Non-pigmented ciliary epithelial cell (primary cell): ENCODE measurements at places on chromosomes 1 and 21.

GRCh38 chr21:21807598-21807903 is 809.3 kb downstream of the NCAM2 start:
- no peak for DNase-seq

DNA sequence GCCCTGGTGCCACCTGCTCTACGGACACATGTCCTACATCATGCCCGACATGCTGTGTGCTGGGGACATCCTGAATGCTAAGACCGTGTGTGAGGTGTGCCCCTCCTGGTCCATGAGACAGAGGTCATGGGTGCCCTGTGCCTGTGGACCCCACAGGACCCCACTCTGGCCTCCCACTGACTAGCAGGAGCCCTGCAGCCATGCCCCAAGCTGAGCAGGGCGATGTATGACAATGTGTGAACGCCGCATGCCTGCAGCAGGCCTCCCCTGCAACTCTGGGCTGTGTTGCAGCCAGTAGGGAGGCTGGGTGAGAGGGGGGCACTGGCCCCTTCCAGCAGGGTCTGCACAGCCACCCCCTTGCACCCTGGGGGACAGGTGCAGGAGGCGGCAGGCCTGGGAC is 30.0 kb downstream of the PRSS38 start:
- no peak for DNase-seq

DNA sequence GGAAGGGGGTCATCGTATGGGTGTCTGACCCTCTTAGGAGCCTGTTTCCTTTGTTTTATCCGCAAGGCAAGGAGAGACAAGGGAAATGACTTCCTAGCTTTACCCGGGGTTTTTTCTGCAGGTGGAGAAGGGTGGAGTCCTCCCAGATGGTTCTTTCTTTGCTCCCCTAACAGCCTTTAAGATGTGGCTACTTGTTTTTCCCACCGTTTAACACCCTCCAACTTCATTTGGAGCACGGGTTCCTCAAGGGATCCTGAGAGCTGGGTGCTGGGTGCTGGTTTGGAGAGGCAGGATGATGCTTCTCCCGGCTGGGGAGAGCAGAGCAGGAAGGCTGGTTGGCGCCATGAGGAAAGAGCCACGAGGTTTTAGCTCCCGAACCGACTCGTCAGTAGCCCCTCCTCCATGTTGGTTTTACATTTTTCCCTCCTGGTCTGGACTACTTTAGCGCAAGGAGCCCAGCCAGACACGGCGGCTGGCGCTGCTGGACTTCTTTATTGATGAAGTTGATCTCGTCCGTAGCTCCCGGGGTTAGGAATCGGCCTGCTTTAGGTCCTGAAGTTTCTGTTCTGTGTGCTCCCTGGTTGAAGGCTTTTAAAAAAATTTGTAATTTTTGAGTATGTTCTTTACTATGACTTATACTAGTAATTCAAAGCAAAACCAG is 1.4 kb downstream of the UCK2 start:
- DNase-seq: peak; percentile 61

- no peak for DNase-seq
These were observed 11.8 kb downstream of the RCAN1 start for GRCh38 chr21:34603002-34603709.

DNA sequence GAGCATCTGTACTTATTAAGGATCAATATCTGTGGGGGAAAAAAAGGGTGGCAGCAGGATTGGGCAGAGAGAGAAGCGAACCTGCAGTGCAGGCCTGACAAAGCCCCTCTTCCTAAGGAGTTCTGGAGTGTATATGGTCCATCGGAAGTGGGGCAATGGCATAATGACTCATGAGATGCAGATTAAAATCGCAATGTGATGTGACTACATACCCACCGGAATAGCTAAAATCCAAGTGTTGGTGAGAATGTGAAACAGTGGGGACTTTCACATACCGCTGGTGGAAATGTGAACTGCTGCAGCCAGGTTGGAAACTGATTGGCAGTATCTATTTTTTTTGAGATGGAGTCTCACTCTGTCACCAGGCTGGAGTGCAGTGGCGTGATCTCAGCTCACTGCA is 8.2 kb upstream of the CREG1 start:
- DNase-seq: no peak

- DNase-seq: no peak
These were observed 12.3 kb upstream of the ADAM30 start for GRCh38 chr1:119908661-119909060.

DNA sequence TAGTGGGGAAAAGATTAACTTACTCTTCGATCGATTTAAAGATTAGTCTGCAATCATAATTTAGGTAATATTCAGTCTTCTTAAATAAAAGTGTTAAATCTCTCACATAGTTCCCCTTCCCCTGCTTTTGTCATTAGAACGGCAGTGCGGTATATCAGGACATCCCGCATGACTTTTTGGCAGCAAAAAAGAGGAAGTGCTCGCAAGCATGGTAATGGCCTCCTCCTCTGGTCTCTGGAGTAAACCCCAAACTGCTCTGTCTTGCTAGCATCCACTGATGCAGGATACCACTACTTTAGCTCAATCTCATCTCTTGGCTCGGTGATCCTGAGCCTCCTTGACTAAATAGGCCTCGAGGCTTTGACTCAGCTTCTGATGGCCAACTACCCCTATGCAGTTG is 78.7 kb upstream of the VAV3 start:
- DNase-seq: no peak
